ENCODE measurements at places on chromosomes 2 and 18.

GRCh38 chr2:102591491-102592045, 27.8 kb upstream of the SLC9A2 start:
- no peak for DNase-seq

DNA sequence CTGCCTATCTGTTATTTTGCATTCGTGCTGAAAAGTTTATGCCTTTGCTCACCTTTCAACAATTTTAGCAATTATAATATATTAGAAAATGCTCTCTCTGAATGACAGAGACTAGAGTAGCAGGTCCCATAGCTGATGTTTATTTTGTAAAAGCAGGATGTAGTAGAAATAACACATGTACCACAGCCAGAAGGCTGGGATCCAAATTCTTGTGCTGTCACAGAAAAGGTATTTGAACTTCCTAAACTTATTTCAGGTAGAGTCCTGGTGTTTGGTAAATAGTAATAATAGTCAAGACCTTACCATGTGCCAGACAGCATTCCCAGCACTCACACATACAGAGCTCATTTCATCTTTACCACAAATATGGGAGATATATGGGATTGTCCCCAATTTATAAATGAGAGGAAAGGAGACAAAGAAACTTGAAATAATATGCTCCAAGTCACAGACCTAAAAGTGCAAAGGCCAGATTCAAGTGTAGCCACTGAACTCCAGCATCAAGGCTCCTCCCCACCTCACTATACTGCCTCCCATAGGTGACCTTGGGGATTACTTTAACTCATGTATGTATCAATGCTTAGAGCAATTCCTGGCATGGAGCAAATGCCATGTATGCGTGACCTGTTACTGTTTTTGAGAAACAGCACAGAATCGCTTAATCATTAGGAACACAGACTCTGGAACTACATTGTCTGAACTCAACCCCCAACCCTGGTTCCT, 284.7 kb upstream of the RAB12 start:
- DNase-seq: no peak

- DNase-seq: no peak
These were observed 92.5 kb downstream of the SP3 start for GRCh38 chr2:173872714-173873113.

DNA sequence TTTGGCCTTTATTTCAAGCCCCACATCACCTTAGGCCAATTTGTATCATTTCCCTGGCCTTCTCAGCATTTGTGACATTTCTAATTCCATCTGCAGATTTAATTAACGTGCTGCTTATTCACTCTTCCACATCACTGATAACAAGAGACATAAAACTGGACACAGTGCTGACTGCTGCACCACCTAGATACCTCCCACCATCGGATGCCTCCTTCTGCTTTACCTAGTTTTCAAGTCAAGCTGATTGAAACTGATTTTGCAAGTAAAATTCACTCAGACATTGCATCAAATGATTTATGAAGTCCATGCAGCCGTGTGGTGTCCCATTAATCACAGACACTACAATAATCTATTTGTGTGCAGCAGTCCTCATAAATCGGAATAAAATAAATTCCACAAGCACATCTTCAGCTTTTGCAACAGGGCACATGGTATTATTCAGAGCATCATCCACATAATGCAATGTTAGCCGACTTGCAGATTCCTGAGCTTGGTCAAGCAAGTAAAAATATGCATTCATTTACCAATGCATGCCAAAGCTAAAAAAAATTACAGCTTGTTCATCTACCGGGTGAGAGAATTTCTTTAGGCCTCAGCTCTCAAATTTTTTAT, 15.9 kb upstream of the CRIM1 start:
- no peak for DNase-seq

DNA sequence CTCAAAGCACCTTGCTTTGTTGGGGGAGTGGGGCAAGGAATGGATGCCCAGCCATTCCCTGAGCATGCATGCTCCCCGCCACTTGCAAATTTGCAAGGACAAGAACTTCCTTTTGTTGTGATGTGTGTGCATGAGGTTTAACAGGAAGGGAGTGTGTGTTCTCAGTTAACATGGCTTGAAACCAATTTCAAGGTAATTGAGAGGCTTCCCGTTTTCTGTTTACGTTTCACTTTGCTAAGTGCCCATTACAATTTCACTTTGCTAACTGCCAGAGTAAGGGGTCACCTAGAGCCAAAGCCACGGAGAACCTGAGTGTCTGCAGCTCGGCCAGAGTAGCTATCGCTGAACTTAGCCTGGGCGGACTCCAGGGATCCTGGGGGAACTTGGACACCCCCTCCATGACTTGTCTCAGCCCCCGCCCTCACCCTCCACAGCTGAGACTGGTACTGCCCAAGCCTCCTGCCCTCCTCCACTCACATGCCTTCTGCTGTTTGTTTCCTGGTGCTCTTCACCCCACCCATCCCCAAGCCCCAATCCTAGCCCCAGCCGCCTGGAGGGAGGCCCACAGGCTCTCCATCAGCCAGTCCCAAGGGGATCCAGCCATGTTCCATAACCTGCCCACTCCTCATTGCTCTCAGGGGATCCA, 53.6 kb upstream of the LAPTM4A start:
- DNase-seq: no peak

DNA sequence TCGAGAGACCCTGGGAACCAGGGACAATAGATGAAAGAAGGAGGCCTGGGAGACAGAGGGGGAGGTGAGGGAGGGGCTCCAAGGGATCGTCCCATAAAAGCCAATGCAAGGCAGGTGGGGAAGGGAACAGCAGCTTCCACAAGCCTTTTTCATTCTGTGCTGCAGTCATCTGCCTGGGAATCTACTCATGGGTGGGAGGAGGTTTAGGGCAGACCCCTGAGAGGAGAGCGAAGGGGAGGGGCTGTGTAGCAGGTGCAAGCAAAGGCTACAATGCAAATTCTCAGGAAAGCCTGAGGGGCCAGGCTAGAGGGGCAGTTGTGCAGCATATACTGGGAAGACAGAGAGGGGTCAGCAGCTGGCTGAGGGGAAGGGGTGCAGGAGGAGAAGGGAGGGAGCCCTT, 135.4 kb downstream of the SETBP1 start:
- no peak for DNase-seq

GRCh38 chr2:100919316-100919715, 82.8 kb upstream of the RPL31 start:
- DNase-seq: no peak

Measured in astrocyte of the cerebellum (primary cell).